ENCODE measurements at places on chromosomes 5 and 9.

GRCh38 chr9:11158063-11158462, 545.3 kb upstream of the PTPRD start:
- no peak for DNase-seq

DNA sequence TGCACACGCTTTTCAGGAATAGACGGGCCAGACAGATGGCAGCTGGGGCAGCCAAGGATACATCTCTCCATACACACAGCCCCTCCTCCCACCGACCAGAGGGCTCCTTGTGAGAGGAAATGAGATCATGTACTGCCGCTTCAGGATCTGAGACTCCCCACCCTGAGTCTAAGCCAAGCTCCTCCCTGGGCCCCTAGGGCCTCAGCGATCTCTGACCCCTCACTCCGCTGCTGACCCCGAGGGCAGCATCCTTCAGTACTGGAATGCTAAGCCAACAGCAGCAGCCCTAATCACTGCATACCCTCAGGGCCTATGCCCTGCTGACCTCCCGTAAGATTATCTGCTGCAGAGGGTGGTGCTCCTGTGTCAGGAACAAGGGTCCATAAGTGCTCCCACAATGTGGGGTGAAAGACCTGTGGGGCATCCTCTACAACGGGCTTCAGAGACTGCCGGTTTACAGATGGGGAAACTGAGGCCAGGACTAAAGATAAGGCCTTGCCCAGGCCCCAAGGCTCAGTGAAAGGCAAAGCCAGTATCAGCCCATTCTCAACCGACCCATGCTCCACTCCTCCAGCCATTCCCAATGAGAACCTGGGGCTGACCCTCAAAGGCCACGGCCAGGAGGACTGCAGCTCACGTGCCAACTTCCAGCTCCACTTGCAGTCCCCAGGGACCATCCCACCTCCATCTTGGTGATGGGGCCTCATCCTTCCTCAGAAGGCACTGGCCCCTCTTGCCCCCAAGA, 37.5 kb downstream of the BICD2 start:
- DNase-seq = no peak

DNA sequence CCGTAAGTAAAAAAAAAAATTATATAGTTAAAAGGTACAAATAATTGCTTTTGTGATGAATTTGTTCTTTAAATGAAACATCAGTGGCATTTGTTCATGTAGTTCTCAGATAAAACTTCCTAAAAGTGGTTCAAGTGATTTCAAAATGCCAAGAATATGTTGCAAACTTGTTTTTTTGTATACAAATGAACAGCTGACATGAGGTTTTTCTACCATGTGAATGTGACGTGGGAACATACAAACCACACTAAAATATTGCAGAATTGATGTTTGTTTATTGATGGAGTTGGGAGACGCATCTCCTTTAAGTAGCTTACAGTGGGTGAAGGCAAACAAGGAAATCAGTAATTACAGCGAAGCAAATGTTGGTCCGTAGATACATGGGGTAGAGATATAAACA, 16.9 kb downstream of the BASP1 start:
- DNase-seq = no peak

DNA sequence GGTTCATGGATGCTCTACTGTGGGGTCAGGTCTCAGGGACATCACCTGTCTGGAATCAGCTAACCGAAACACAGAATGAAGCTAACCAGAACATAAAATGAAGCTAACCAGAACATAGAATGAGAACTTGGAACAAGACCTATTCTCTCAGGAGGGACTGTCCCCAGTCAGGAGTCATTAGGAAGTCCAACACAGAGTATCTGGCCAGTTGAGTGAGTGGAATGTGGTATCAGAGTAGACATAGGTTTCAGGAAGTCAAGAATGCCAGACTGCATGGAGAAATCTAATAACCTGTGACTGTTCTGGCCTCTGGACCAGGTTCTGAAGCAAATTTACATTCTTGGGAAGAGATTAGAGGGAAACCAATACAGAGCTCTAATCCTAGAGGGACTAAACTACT, 609.6 kb downstream of the PRELID2 start:
- no peak for DNase-seq

- no peak for DNase-seq
These were observed 129.3 kb upstream of the STC2 start for GRCh38 chr5:173457482-173457881.

- no peak for DNase-seq
These were observed 89.3 kb upstream of the SLIT3 start for GRCh38 chr5:169390265-169390664.

- no peak for DNase-seq
These were observed 19.8 kb upstream of the SLC9A3 start for GRCh38 chr5:543755-544674.

DNA sequence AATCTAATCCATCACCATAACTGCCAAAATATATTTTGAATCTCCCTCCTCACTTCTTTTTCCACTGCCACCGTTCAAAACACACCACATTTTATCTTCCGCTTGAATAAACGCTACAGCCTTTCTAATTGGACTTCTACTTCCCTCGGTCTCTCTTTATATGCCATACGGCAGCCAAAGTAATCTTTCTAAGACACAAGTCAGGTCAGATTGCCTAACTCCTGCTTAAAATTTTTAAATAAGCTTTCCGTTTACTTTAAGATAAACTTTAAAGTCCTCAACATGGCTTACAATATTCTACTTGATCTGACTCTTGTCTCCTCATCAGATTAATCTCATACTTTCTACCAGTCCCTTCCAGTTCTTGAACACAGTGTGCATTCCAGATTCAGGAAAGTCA, 9.7 kb downstream of the AFF4 start:
- DNase-seq = no peak
